ENCODE measurements at places on chromosomes 16 and 17. TPM values are rescaled to one million over a fixed set of nuclear protein-coding genes. Genes with fewer than 3 reads are reported as not detected.

DNA sequence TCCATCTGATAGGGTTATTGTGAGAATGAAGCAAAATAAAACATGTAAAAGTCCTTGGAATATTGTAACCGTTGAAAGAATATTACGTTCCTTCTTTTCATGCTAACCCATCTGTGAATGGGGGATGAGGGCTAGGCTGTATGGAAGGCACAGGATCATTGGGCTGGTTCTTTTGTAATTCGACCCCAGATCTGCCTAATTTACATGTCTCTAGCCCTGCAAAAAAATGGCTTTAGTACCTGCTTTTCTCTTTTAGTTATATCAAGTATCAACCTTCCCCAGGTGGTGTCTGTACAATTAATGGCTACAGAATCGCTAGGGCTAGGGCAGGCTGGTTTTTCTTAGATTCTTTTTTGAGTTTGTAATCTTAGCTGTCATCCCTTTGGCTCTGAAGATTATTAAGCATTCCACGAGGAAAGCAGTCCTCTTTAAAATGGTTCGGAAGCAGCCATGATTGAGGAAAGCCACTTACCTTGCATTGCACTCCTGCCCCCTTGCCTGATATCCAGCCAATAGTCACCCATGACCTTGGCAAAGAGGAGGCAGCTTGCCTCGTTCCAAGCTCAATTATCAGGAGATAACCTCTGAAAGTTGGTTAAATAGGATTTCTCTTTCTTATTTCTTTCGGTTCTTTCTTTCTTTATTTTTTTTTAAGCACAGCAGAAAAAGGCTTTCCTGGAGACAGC, 153.9 kb upstream of the ZKSCAN2 start:
- H3K4me3 ChIP-seq = no peak overlapping the region
- no peaks in the 10 kb centered on the region for H3K36me3 ChIP-seq
- H3K4me1 ChIP-seq = no peaks in the 10 kb centered on the region
- H3K27me3 ChIP-seq = no peaks in the 10 kb centered on the region
- no peak overlapping the region for H3K27ac ChIP-seq

GRCh38 chr16:30443631-30444030, 2.0 kb downstream of the SEPHS2 start:
- H3K36me3 ChIP-seq = peaks cover 42% of the 10 kb centered on the region
- no peak overlapping the region for H3K27ac ChIP-seq
- peak overlapping the region; percentile 80 for H3K4me3 ChIP-seq
- H3K27me3 ChIP-seq = no peaks in the 10 kb centered on the region

Gene PRDM7
- not detected for total RNA-seq

GRCh38 chr16:21162661-21163151, 4.2 kb downstream of the LDAF1 start:
- peaks cover 21% of the 10 kb centered on the region for H3K4me1 ChIP-seq

DNA sequence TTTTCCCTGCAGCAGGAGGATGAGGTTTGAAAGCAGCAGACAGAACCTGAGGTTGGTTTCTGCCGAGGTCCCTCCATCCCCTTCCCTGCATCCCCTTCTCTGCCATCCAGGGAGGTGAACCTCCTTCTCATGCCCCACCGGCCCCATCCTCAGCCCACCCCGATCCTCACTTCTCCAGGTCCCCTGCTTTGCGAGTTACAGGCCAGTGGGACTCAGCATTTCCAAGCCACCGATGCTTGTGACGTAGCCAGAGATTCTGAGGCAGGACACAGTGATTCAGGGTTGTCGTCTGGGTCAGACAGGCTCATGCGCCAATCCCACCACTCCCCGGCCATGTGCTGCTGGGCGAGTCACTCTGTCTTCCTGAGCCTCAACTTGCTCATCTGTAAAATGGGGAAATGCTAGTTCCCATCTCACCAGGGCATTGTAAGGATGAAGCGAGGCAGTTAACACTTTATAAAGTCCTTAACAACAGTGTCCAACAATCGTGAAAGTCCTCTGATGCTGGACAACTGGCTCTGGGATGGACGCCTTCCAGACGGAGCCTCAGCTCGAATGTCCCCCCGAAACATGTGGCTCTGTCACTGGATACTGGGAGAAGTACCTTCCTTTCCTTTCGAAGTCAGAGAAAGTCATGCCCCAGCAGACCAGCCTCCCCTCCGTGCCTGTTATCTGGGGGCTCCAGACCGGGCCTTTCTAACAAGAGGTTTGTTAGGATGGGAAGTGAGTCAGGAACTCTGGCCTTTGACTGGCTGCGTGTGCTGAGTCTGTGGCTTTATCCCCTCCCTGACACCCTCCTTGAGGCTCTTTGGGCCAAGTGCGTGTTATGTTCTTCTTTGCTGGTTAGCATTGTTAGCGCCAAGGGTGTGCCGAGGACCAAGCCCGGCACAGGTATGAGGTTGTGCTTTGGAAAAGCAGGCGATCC, 21.9 kb downstream of the SEC14L5 start:
- no peaks in the 10 kb centered on the region for H3K36me3 ChIP-seq
- DNase-seq = no peak
- H3K27me3 ChIP-seq = peaks cover 15% of the 10 kb centered on the region
- H3K4me3 ChIP-seq = no peak overlapping the region
- H3K27ac ChIP-seq = no peak overlapping the region

GRCh38 chr17:29617125-29617480, 5.6 kb downstream of the CORO6 start:
- H3K27ac ChIP-seq = no peak overlapping the region
- no peak for DNase-seq
- H3K4me3 ChIP-seq = no peak overlapping the region
- peaks cover 24% of the 10 kb centered on the region for H3K4me1 ChIP-seq
- no peaks in the 10 kb centered on the region for H3K36me3 ChIP-seq

GRCh38 chr16:74574146-74574545, 32.8 kb downstream of the GLG1 start:
- H3K27me3 ChIP-seq = no peaks in the 10 kb centered on the region
- H3K4me3 ChIP-seq = no peak overlapping the region
- no peak for DNase-seq
- no peak overlapping the region for H3K27ac ChIP-seq
- peaks cover 11% of the 10 kb centered on the region for H3K36me3 ChIP-seq
- peaks cover 18% of the 10 kb centered on the region for H3K4me1 ChIP-seq

- no peak overlapping the region for H3K4me3 ChIP-seq
- DNase-seq = no peak
- no peaks in the 10 kb centered on the region for H3K36me3 ChIP-seq
Measured at GRCh38 chr16:12658506-12658905, 145.2 kb downstream of the CPPED1 start.

GRCh38 chr16:71781741-71782140, 26.9 kb downstream of the AP1G1 start:
- H3K4me1 ChIP-seq = no peaks in the 10 kb centered on the region
- no peaks in the 10 kb centered on the region for H3K27me3 ChIP-seq
- H3K27ac ChIP-seq = no peak overlapping the region
- H3K36me3 ChIP-seq = peaks cover 56% of the 10 kb centered on the region
- DNase-seq = no peak

GRCh38 chr16:51407921-51408320, 256.9 kb upstream of the SALL1 start:
- peaks cover 62% of the 10 kb centered on the region for H3K4me1 ChIP-seq
- peak overlapping the region; percentile 94 for H3K27ac ChIP-seq
- peak overlapping the region; percentile 48 for H3K4me3 ChIP-seq
- H3K36me3 ChIP-seq = no peaks in the 10 kb centered on the region
- no peak for DNase-seq

DNA sequence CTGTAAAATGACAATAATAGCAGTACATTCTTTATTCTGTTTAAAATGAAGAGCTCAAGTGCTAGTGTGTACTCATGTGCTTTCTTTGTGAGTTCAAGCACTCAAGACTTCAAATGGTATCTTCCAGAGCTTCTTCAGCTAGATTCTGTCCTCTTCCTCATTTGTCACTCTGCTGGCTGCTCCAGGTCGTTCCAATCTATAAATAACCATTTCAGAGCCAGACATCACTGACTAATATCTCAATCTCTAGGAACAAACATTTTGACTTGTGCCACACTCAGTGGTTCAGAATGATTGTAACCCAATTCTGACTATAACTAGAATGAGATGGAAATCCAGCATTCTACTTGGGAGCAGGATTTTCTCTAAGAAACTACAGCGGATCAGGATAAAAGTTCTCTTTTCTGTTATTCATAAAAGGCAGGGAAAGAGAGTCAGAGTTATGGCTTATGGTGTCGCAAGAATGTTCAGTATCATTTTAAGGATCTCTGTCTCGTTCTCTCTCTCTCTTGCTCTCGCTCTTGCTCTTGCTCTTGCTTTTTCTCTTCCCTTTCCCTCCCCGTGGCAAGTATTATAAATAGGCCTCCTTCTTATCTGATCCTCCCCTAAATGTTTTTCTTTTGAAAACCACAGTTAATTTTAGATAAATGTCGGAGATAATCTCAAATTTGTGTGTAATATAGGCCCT, 116.3 kb upstream of the MAF start:
- no peaks in the 10 kb centered on the region for H3K4me1 ChIP-seq
- DNase-seq = no peak
- H3K27me3 ChIP-seq = no peaks in the 10 kb centered on the region
- no peaks in the 10 kb centered on the region for H3K36me3 ChIP-seq
- no peak overlapping the region for H3K4me3 ChIP-seq

- peaks cover 29% of the 10 kb centered on the region for H3K36me3 ChIP-seq
- peak overlapping the region; percentile 96 for H3K4me3 ChIP-seq
- H3K27ac ChIP-seq = peak overlapping the region; percentile 95
- no peaks in the 10 kb centered on the region for H3K27me3 ChIP-seq
- peaks cover 13% of the 10 kb centered on the region for H3K4me1 ChIP-seq
Measured at GRCh38 chr16:1311738-1312466, 2.5 kb downstream of the UBE2I start.

Gene P2RX5
- 4.8 TPM for total RNA-seq

GRCh38 chr17:81644976-81645952, 8.3 kb downstream of the TSPAN10 start:
- no peak overlapping the region for H3K4me3 ChIP-seq
- DNase-seq = no peak
- H3K36me3 ChIP-seq = peaks cover 6% of the 10 kb centered on the region
- H3K4me1 ChIP-seq = peaks cover 6% of the 10 kb centered on the region

DNA sequence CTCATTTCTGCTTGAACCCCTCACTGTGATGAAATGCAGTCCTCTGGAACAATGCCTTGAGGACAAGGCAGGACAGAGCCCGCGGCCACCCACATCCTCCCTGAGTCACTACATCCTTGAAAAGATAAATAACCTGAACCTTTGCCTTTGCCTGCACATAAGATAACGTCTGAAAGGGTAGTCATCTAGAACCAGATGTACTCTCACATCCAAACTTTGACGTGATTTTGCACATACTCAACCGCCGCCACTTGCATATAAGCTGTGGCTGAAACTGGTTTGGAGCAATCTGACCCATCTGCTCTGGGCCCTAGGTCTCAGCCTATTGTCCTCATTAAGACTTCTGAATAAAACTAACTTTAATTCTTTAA, 252.1 kb downstream of the PHKB start:
- H3K27me3 ChIP-seq = no peaks in the 10 kb centered on the region
- no peaks in the 10 kb centered on the region for H3K36me3 ChIP-seq
- H3K4me1 ChIP-seq = peaks cover 26% of the 10 kb centered on the region
- peak overlapping the region; percentile 74 for H3K27ac ChIP-seq

Gene SRL
- not detected for total RNA-seq

Gene RNU2-1
- total RNA-seq = 4,277 TPM

Gene HAS3
- 2.8 TPM for total RNA-seq

Gene AANAT
- not detected for total RNA-seq

Gene NEURL4
- total RNA-seq = 39.3 TPM

DNA sequence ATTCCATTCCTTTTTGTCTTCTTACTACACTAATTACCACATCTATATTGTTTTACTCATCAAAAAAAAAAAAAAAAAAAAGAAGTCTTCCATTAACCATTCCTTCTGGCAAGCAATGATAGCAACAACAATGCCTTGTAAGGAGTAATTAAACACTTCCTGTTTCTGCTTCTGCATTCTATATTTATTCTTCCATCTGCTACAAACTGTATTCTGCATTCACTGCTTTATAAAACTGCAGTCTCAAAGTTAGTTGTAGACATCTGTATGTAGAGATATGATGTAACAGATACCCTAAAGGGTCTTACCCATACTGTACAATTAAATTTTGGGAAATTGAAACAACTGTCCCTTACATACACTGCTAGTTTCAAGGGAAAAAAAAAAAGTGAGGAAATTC, 28.7 kb upstream of the ABCA6 start:
- no peak overlapping the region for H3K4me3 ChIP-seq
- H3K27me3 ChIP-seq = no peaks in the 10 kb centered on the region
- H3K4me1 ChIP-seq = peaks cover 13% of the 10 kb centered on the region

DNA sequence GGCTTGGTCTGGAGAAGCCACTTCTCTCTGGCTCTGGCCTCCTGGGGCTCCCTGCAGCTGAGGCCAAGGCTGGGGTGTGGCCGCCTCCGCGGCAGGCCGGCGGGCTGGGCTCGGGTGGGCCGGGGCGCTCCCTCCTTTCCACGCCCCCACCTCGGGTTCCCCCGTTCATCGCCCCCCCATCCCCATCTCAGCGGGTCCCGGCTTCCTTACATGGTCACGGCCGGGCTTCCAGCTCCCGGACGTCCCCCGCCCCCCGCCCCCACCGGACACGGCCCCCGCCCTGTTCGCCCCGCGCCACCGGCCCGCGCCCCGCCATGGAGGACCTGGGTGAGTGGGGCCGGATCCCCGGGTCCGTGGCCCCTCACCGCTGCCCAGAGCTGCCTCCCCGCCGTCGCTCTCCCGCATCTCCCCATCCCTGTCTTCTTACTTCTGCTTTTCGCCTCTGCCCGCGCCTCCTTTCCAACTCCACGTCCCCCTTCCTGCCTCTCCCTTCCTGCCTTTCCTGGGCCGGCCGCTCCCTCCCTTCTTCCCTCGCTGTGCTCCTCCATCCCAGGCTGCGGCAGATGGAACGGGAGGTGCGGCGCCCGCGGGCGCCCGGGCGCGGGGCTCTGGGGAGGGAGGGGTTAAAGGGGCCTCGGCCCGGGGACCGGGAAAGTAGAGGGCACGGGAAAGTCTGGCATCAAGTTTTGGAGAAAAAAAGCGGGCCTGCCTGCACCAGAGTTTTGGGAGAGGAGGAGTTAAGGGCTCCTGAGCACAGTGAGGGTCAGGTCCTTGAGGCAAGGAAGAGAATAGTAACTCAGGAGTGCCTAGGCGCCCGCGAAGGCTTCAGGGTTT, at the start of gene TGFB1I1:
Gene TGFB1I1 (plus strand): TSS at position 278 of the 834 bp plus-strand sequence. CDS start 37 bp downstream, at position 315.
- H3K36me3 ChIP-seq = no peaks in the 10 kb centered on the region
- peak within 1 kb of the TSS; percentile 91 for H3K4me3 ChIP-seq
- H3K27ac ChIP-seq = peak within 1 kb of the TSS; percentile 89
- H3K4me1 ChIP-seq = peaks cover 22% of the 10 kb centered on the region

- H3K4me1 ChIP-seq = no peaks in the 10 kb centered on the region
- H3K27me3 ChIP-seq = no peaks in the 10 kb centered on the region
- no peak overlapping the region for H3K27ac ChIP-seq
- no peak for DNase-seq
Measured at GRCh38 chr17:72774236-72774635, 318.3 kb downstream of the SLC39A11 start.

Gene CD7
- 0.71 TPM for total RNA-seq

Gene MYH1
- not detected for total RNA-seq

- no peaks in the 10 kb centered on the region for H3K27me3 ChIP-seq
- H3K4me1 ChIP-seq = no peaks in the 10 kb centered on the region
- H3K27ac ChIP-seq = no peak overlapping the region
- DNase-seq = no peak
- no peak overlapping the region for H3K4me3 ChIP-seq
- no peaks in the 10 kb centered on the region for H3K36me3 ChIP-seq
Measured at GRCh38 chr16:14026572-14027285, 44.4 kb upstream of the MRTFB start.

Gene FBXO39
- 1.7 TPM for total RNA-seq
